Stimulated activated CD4-positive, alpha-beta T cell treated with anti-CD3 and anti-CD28 coated beads, TNF-alpha, amount 100 ng/mL, for 1 hour (primary cell): ENCODE measurements at places on chromosomes 1 and 21.

- no peak for DNase-seq
Measured at GRCh38 chr1:162690672-162691434, 58.6 kb downstream of the DDR2 start.

DNA sequence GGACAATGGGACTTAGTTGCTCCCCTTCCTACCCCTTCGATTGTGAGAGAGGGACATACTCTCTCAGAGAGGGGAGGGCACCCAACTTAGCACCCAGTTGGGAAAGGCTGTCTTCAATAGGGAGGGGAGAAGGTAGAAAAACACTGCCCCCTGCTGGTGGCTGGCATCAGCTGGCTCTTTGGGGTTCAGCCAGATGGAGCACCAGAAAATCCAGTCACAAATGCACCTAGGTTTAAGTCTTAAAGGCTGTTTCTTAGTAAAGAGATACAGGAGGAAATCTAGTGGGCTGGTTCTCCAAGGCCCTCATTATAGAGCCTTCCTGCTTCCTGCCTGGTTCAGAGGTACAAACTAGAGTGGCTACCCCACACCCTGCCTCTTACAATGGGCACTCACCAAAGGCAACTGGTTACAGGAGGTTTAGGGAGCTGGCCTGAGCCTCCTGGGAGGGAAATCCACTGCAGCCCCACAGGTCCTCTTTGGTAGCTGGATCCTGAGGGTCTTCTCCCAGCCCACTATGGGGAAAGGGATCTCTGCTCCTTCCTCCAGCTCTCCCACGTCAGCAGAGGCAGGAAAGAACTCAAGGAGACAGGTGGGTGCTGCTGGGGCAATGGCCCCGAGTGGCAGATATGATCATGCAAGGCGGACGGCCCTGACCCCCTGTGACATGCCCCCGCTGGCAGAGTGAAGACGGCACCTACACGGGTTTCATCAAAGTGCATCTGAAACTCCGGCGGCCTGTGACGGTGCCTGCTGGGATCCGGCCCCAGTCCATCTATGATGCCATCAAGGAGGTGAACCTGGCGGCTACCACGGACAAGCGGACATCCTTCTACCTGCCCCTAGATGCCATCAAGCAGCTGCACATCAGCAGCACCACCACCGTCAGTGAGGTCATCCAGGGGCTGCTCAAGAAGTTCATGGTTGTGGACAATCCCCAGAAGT lies 28.3 kb downstream of the EIF2D start:
- DNase-seq: peak; percentile 77

- no peak for DNase-seq
Measured at GRCh38 chr1:6351480-6352137, 42.0 kb downstream of the ACOT7 start.

GRCh38 chr1:62361431-62361830 lies 42.2 kb upstream of the KANK4 start:
- no peak for DNase-seq

DNA sequence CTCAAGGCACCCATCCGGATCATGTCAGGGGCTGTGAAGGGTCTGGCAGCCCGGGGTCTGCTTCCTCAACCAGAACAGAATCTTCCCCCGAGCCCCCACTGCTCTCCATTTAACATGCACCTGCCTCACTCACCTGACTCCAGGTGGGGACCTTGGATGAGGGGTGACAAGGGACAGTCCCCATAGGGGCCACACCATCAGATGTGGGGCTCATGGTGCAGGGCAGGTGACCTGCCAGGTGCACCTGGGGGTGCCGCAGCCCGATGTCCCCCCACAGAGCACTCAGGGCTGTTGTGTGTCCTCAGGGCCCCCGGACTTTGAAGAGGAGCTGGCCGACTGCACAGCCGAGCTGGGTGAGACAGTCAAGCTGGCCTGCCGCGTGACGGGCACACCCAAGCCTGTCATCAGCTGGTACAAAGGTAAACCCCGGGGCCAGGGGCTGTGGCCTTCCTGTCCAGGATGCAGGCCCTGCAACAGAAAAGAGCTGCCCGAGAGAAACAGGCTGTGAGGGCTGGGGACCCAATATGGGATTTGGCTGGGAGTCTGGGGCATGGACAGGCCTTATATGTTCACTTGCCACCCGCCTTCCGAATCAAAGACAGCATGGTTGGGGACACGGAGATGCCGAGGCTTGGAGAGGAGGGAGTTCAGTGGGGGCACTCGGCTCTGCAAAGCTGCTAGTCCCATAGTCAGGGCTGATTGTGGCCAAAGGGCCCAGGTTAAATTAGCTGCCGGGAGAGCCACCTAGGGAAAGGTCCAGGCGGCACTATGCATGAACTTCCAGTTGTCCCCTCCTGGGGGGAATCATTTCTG lies 64.6 kb downstream of the TRIM11 start:
- DNase-seq: no peak

GRCh38 chr1:163013826-163014600 lies 55.1 kb upstream of the RGS4 start:
- no peak for DNase-seq

- no peak for DNase-seq
Measured at GRCh38 chr1:109732390-109732881, 8.4 kb downstream of the GSTM3 start.

DNA sequence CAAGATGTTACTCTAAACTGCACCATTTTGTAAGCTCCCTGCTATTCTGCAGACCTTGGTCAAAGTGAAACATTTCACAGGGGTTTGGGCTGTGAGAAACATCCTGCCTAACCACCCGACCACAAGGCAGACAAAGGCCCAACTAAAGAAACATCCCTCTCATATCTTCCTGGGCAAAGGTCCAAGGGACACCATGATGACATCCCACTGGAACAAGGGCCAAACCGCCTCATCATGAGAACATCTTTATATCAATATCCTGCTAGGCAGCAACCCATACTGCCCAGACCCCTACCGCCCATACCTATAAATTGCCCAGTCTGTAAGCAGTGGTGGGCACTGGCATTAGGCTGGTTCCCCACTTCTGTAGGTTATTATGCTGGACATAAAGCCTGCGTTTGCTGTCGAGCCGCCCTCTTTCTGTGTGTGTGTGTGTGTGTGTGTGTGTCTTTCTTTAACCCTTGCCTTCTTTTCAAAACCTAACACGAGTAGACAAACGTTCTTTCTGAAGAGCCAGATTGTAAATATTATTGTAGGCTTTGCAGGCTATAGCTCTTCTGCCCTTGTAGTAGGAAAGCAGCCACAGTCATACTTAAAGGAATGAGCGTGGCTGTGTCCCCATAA lies 1.0 kb upstream of the PPIE start:
- no peak for DNase-seq

- DNase-seq: no peak
Measured at GRCh38 chr1:212430955-212431394, 1.7 kb upstream of the NENF start.

- DNase-seq: no peak
Measured at GRCh38 chr1:48245106-48245505, 22.6 kb downstream of the SLC5A9 start.

- DNase-seq: no peak
Measured at GRCh38 chr21:31136891-31137290, 98.6 kb upstream of the KRTAP19-8 start.

GRCh38 chr1:90850181-90850897 lies 133.2 kb upstream of the BARHL2 start:
- no peak for DNase-seq

GRCh38 chr1:233337505-233337904 lies 10.0 kb downstream of the MAP3K21 start:
- DNase-seq: no peak

GRCh38 chr1:201346337-201346939 lies 31.0 kb downstream of the TNNT2 start:
- no peak for DNase-seq

DNA sequence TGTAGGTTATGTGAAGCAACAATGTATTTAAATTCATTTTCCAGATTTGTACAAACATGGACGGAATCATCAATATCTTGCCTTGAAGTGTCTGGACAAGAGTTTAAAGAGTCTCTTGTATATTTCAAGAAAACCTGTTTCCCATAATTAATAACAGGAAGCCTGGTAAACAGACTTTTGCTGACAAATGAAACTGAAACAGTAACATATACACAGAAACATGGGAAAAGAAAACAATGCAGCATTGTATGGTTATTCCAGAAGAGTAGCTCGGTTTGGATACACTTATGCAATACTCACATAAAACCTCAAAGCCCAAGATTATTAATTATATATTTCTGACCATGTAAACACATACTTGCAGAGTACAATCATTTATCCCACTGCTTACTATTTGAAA lies 265.5 kb downstream of the PTPRC start:
- DNase-seq: no peak

- no peak for DNase-seq
Measured at GRCh38 chr1:42335809-42336518, 929 bp upstream of the FOXJ3 start.

- no peak for DNase-seq
Measured at GRCh38 chr1:11598461-11598860, 55.8 kb downstream of the FBXO2 start.

GRCh38 chr1:54710841-54711240 lies 4.8 kb upstream of the TTC4 start:
- no peak for DNase-seq

- DNase-seq: no peak
Measured at GRCh38 chr1:63789856-63790605, 16.2 kb downstream of the ROR1 start.

DNA sequence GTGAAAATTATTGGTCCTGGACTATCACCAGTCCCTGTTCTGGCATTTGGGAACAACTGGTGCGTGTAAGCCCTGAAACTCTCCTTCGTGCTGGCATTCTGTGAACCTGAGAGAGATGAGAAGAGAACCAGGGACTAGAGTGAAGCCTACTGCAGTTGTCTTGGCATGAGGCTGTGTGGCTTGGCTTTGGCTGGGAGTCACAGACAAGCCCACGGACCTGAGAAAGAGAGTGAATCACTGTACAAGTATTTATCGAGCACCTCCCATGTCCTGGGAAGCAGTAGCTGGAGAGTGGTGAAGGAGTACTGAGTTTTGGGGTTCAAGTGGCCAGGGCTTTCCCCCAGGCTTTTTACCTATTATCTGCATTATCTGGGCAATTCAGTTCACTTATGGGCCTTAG lies 63.3 kb downstream of the FGGY start:
- DNase-seq: no peak

- DNase-seq: no peak
Measured at GRCh38 chr1:66652556-66652955, 99.7 kb upstream of the DYNLT5 start.

DNA sequence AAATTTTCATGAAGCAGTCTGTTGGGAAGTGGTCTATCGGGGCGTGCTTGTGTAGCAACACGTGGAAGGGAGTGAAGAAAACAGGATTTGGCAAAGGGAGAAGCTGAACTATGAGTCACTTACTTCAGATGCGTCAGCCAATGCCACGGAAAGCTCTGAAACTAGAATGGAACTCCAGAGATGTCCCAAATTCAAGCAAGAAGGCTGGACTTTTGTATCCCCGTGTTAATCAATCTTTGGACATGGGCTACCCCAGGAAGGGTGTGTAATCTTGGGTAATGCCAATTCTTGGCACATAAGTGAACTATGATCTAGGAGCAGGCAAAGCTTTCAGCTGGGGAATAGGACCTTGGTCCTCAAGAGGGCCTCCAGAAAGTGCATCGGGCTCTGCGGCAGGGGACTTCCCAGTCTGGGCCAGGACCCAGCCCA lies 102.6 kb downstream of the ADSS2 start:
- DNase-seq: no peak

DNA sequence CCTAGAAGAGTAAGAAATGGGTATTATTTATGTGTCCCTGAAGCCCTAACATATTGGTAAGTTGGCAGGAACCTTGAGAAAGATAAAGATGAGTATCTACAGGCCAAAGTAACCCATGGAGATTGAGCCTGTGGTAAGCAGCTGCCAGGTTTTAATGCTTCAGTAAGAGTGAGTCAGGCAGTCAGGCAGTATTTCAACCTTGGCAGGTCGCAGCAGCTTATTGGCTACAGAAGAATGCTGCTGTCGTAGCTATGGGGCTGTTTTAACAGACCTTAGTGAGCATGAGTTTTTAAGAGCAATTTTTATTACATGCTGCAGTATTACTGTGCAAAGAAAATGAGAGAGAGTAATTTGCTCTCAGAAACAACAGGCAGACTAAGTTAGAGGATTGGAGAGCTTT lies 10.3 kb upstream of the SLC30A10 start:
- DNase-seq: no peak

DNA sequence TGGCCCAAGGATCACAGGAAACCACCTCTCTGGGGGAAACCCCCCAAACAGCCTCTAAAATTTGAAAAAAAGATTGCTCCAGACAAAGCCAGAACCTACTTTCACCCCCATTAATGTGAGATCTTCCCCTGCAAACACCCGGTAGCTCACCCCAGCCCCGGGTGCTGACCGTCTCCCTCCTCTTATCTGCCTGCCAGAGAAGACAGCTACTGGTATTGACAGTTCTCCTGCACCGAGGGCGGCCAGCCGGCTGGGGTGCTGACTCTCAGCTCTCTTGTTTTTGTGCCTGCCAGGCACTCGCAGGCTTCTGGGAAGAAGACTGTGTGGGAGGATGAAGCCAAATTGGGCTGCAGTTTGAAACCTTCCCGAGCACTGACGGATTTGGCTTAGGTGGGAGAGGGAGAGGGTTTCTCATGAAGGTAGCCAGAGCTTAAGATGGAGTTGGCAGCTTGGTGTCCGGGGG lies 48.2 kb downstream of the RASSF5 start:
- DNase-seq: no peak

DNA sequence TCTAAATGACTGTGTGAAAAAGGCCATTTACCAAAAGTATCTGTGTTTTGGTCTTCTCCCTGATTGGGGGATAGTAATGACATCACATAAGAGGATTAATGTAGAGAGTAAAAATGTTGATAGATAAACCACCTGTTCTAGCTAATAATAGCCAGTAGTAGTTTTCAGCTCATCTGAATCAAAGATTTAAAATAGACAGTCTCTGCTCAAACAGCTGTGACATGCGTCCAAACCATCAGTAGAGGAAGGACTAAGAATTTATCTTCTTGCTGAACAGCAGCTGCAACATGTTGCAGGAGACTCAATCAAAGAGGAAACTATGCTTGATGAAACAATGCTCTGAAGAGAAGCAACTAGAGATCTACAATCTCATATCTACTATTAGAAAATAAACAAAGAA lies 21.4 kb downstream of the TMPRSS15 start:
- no peak for DNase-seq

DNA sequence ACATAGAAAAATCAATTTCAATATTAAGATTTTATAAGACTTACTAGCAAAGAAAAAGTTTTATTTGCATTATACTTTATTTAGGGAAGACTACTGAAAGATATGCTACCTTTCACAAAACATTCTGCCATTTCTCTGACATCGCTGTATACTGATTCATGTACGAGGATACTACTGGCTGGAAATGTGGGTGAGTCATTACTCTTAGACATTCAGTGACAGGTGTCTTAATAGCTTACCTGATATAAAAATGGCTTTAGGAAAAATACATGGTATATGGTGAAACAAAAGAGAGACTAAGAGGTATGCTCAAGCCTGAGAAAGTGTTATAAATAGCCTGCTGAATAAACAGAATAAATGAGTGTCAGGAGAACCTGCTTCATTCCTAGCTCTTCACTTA lies 73.0 kb upstream of the EXO1 start:
- DNase-seq: no peak

- no peak for DNase-seq
Measured at GRCh38 chr1:99601709-99602403, 44.1 kb upstream of the PALMD start.
